ENCODE measurements at places on chromosomes 11 and 22.

- no peak for DNase-seq
- no peaks in the 10 kb centered on the region for H3K36me3 ChIP-seq
- H3K27me3 ChIP-seq = no peaks in the 10 kb centered on the region
- H3K4me1 ChIP-seq = no peaks in the 10 kb centered on the region
Measured at GRCh38 chr11:115982666-115983065, 478.5 kb upstream of the CADM1 start.

- no peak for DNase-seq
- H3K36me3 ChIP-seq = no peaks in the 10 kb centered on the region
- no peaks in the 10 kb centered on the region for H3K27me3 ChIP-seq
- no peak overlapping the region for H3K27ac ChIP-seq
Measured at GRCh38 chr11:25200925-25201324, 704.1 kb downstream of the LUZP2 start.

DNA sequence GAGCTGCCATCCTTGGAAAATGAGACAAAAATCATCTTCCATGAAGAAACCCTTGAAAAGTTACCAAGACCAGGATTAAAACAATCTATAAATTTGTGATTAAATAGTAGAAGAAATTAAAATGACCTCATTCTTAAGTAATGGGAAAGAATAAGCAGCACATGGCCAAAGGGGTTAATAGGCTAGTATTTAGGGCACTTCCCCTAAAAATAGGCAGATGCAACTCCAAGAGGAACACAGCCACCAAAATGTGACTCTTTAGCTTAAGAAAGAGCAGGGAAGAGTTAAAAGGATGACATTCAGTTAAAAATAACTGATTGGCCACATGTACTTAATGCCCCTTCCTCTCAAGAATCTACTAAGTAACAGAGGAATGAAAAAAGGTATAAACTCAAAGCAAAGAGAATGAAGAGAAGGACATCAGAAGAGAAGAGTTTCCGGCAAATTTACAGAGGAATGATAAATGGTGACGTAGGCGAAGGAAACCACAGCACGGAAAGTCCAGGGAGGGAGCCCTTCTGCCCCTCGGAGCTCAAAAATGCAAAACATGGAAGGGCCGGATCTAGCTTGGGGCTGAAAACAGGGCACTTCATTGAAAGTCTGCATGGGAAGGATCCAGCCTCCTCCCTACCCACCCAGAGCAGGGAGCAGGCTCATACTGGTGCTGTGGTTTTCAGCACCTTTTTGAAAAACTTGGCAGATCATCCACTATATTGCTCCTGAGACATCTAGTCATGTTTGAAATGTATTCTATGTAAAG lies 17.8 kb downstream of the SCUBE2 start:
- H3K4me3 ChIP-seq = no peak overlapping the region
- no peak overlapping the region for H3K27ac ChIP-seq
- peaks cover 19% of the 10 kb centered on the region for H3K27me3 ChIP-seq
- no peak for DNase-seq

DNA sequence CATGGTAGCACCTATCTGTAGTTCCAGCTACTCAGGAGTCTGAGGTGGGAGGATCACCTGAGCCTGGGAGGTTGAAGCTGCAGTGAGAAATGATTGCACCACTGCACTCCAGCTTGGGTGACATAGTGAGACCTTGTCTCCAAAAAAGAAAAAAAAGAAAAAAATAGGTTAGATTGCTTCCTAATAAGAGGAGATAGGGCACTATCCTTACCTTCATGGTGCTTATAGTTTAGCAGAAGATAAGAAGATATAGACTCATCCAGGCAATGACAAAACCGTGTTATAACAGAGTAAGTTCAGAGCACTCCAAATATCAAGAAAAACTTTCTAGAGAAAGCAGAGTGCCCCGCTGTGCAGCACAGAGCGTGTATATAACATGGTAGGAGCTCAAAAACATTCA lies 42.1 kb downstream of the RRP8 start:
- no peaks in the 10 kb centered on the region for H3K27me3 ChIP-seq
- H3K4me3 ChIP-seq = no peak overlapping the region
- no peak for DNase-seq
- peaks cover 2% of the 10 kb centered on the region for H3K4me1 ChIP-seq
- peaks cover 51% of the 10 kb centered on the region for H3K36me3 ChIP-seq

DNA sequence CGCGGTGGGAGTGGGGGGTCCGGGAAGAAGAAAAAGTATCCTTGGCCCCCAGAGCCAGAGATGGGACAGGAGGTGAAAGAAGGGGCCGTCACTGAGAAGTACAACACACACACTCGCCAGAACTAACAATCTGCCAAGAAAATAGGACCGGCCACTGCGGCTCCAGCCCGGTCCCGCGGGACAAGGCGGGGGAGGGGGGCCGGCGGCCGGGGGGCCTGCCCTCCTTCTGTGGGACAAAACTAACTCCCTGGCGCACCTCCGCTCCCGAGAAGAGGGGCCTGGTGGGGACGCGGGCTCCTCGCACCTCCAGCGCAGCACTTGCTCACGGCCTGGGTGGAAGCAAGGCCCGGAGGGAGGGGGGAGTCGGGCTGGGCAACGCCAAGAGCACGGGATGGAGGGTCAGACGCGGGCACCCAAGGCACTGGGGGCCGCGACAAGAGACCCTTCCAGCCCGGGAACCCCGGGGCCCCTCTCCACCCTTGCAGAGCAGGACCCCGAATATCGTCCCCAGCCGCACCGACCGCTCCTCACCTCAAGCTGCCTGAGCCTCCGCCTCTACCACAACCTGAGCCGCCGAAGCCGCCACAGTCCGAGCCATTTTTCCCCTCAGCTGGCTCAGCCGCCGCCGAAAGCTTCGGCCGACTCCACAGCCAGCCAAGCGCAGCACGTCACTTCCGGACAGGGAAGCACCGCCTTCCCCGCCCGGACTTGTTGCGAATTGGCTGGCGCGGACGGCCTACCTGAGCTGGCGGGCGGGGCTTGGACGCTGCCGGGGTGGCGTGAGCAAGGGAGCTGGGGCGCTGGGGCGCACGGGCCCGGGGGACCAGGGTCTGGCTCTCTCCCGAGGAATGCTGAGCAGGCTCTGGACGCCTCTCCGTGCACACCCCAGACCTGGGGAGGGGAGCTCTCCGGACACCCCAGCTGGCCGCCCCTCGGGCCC lies at the start of gene PIK3C2A:
TSS of gene PIK3C2A (minus strand) at position 670 of the 940 bp plus-strand sequence. CDS start 38,245 bp downstream, outside the sequence.
- peak; percentile 91 for DNase-seq
- peak within 1 kb of the TSS; percentile 98 for H3K4me3 ChIP-seq
- H3K4me1 ChIP-seq = peaks cover 23% of the 10 kb centered on the region
- H3K36me3 ChIP-seq = peaks cover 6% of the 10 kb centered on the region

- peaks cover 28% of the 10 kb centered on the region for H3K4me1 ChIP-seq
- DNase-seq = peak; percentile 30
- peaks cover 8% of the 10 kb centered on the region for H3K36me3 ChIP-seq
- no peak overlapping the region for H3K27ac ChIP-seq
Measured at GRCh38 chr11:62842171-62842741, 2.9 kb upstream of the WDR74 start.

GRCh38 chr11:118054712-118055640 lies 21.9 kb upstream of the TMPRSS4 start:
- DNase-seq = no peak
- H3K4me1 ChIP-seq = peaks cover 34% of the 10 kb centered on the region
- no peak overlapping the region for H3K27ac ChIP-seq
- no peaks in the 10 kb centered on the region for H3K27me3 ChIP-seq
- H3K4me3 ChIP-seq = no peak overlapping the region
- no peaks in the 10 kb centered on the region for H3K36me3 ChIP-seq

- DNase-seq = no peak
- no peaks in the 10 kb centered on the region for H3K36me3 ChIP-seq
- H3K4me1 ChIP-seq = peaks cover 2% of the 10 kb centered on the region
- no peak overlapping the region for H3K27ac ChIP-seq
- peaks cover 34% of the 10 kb centered on the region for H3K27me3 ChIP-seq
- H3K4me3 ChIP-seq = no peak overlapping the region
Measured at GRCh38 chr22:34866495-34867131, 199.3 kb upstream of the ISX start.

GRCh38 chr11:34194576-34195335 lies 89.3 kb downstream of the NAT10 start:
- no peak for DNase-seq
- no peaks in the 10 kb centered on the region for H3K36me3 ChIP-seq
- H3K27ac ChIP-seq = no peak overlapping the region
- peaks cover 3% of the 10 kb centered on the region for H3K4me1 ChIP-seq
- H3K4me3 ChIP-seq = no peak overlapping the region

GRCh38 chr22:20852076-20852475 lies 6.5 kb downstream of the PI4KA start:
- no peak overlapping the region for H3K4me3 ChIP-seq
- no peak overlapping the region for H3K27ac ChIP-seq
- peaks cover 32% of the 10 kb centered on the region for H3K4me1 ChIP-seq

DNA sequence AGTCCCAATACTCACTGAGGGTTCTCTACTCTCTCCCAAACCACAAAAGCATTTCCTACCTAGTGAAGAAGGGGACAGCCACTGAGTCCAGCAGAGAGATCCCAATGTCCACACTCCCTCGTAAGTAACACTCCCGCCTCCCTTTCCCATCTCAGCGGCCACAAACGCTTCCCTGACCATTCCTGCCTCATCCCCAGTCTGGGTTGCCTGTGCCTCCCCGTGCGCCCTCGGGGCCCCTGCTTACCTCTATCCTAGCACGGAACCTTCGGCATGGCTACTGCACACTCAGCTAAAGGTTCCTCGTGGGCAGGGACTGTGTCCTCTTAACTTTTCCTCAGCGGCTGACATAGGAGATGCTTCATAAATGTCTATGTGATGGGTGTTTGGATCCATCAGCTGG lies 1.5 kb downstream of the UPK2 start:
- no peak overlapping the region for H3K4me3 ChIP-seq
- H3K27me3 ChIP-seq = no peaks in the 10 kb centered on the region
- DNase-seq = no peak

GRCh38 chr22:37289156-37289735 lies 6.9 kb downstream of the CYTH4 start:
- H3K36me3 ChIP-seq = peaks cover 84% of the 10 kb centered on the region
- no peaks in the 10 kb centered on the region for H3K27me3 ChIP-seq
- H3K4me3 ChIP-seq = peak overlapping the region; percentile 16
- peaks cover 83% of the 10 kb centered on the region for H3K4me1 ChIP-seq
- DNase-seq = no peak

DNA sequence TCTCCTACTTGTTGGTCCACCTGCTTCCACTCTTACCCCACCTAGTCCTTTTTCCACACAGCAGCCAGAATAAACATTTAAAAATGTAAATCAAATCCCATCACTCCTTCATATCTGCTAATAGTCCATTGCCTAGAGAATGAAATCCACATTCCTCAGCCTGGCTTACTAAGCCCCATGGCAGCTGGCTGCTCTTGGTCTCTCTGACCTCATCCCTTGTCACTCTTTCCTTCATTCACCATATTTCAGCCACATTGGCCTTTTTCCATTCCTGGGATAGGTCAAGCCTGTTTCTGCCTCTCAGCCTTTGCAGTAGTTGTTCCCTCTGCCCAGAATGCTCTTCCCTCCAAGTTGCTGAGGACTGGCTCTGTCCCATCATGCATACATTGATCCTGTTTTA lies 512.8 kb downstream of the INSC start:
- DNase-seq = no peak
- no peak overlapping the region for H3K4me3 ChIP-seq
- peaks cover 17% of the 10 kb centered on the region for H3K27me3 ChIP-seq
- no peaks in the 10 kb centered on the region for H3K36me3 ChIP-seq
- H3K4me1 ChIP-seq = no peaks in the 10 kb centered on the region
- H3K27ac ChIP-seq = no peak overlapping the region

GRCh38 chr11:120389693-120390584 lies 53.7 kb downstream of the ARHGEF12 start:
- no peak for DNase-seq
- H3K4me1 ChIP-seq = no peaks in the 10 kb centered on the region
- H3K36me3 ChIP-seq = peaks cover 14% of the 10 kb centered on the region

- no peak overlapping the region for H3K4me3 ChIP-seq
- H3K27me3 ChIP-seq = no peaks in the 10 kb centered on the region
- peaks cover 25% of the 10 kb centered on the region for H3K36me3 ChIP-seq
- DNase-seq = no peak
Measured at GRCh38 chr11:34445956-34446355, 7.2 kb downstream of the CAT start.

DNA sequence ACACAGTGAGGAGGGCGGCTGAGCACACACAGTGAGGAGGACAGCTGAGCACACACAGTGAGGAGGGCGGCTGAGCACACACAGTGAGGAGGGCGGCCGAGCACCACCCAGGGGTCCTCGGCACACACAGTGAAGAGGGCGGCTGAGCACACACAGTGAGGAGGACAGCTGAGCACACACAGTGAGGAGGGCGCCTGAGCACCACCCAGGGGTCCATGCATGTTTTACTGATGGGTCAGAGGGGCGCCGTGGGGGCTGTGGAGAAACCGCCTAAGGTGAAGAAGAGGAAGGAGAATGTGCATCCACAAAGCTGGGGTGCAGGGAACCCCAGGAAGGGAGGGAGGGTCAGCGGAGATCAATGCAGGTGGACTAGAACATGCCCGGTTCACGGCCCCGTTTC lies 461.8 kb downstream of the BRD1 start:
- H3K27me3 ChIP-seq = peaks cover 46% of the 10 kb centered on the region
- H3K36me3 ChIP-seq = no peaks in the 10 kb centered on the region
- H3K4me1 ChIP-seq = no peaks in the 10 kb centered on the region
- H3K27ac ChIP-seq = no peak overlapping the region

DNA sequence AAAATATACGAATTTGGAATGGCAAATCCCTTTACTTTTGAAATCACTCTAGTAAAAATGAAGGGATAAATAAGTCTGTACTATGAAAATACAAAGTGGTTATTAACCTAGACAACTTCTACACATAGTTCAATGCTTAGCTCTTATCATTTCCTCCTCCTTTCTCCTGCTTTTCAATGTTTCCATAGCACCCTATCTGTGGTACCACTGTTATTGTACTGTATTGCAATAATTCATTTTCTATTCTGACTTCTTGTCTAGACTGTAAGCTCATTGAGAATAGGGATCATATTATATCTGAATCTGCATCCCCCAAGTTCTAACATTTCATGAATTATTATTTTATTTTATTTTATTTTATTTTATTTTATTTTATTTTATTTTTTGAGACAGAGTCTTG lies 251.4 kb downstream of the TTC28 start:
- H3K27me3 ChIP-seq = no peaks in the 10 kb centered on the region
- no peaks in the 10 kb centered on the region for H3K36me3 ChIP-seq
- H3K27ac ChIP-seq = no peak overlapping the region

- no peaks in the 10 kb centered on the region for H3K27me3 ChIP-seq
- peaks cover 38% of the 10 kb centered on the region for H3K36me3 ChIP-seq
- no peak overlapping the region for H3K4me3 ChIP-seq
Measured at GRCh38 chr22:31618057-31618456, 44.0 kb downstream of the PISD start.

DNA sequence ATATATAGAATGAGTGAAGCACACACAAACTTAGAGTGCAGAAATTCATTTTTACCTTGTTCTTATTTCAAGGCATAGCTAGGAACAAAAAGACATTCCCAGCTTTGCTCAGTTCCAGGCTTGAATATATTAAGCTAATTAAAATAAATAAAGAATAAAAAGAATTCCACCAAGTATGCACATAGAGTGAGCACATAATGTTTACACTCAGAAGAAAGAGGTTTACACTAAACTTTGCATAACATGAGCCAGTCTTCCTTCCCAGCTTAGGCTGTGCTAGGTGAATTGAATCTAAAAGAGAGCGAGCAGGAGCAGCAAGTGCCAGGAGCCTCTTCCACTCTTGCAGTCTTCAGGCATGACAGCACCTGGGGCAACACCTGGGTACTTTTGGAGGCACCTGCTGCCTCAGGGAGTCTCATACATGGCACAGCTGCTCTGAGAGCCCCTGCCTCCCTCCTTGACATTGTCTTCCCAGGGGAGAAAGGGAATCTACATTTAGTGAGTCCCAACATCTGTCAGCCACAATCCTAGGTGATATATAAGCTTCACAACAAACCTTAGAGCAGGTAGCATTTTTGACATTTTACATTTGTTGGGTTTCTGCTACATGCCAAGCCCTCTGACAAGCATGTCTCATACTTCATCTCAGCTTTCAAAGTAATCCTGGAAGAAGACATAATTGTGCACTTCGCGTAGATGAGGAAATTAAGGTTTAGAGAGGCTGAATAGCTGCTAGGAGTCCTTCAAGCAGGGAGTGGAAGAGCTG lies 732.7 kb upstream of the TENM4 start:
- no peak for DNase-seq
- H3K27me3 ChIP-seq = no peaks in the 10 kb centered on the region
- no peaks in the 10 kb centered on the region for H3K4me1 ChIP-seq
- H3K27ac ChIP-seq = no peak overlapping the region

Data from naive thymus-derived CD8-positive, alpha-beta T cell (primary cell).